ENCODE measurements at places on chromosomes 7 and 10.

DNA sequence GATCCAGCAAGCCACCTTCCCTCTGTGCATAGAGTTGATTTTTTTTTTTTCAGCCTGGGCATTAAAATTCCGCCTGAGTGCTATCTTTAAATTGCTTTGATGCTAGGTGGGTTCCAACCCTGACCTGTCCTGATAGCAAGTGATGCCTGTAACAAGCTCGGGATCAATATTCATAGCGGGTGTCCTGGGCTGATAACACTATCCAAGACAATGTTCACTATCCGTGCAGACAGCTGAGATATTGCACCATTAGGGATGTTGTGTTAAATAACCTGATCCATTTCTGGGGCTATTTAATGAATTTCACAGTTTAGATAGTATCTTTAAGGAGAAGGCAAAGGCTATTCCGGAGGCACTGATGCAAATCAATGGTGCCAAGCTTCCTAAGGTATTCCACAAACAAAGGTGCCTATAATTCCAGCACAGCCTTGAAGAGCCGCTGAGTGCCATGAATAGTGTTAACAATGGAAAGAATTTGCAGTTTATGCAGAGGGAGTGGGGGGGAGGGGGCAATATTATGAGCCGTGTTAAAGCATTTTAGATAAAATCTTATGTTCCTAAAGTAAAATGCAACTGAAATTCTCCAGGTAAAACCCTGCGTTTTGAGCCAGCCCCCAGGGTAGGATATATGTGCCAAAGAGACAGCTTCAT is 4.2 kb upstream of the NKX1-2 start:
- DNase-seq = no peak

- DNase-seq = no peak
These were observed 95.1 kb upstream of the PPP2R2D start for GRCh38 chr10:131805696-131806095.

GRCh38 chr10:72000073-72001032 is 36.2 kb downstream of the CHST3 start:
- DNase-seq = no peak

DNA sequence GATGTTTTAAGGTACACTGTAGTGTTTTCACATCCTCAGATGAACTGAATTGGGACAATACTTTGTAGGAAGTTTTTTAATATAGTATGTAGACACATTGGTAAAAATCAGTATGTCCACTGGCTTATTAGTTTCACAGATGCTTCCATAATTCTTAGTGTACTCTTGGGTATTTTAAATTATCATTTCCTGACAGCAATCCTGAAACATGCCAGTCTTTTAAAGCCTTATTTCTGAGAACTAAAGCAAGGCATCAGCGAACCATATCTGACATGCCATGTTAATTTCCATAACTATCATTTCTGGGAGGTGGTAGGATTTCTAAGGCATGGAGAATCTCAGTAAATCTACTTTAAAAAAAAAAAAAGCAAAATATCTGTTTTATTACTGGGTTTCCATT is 266.4 kb downstream of the ADK start:
- no peak for DNase-seq

DNA sequence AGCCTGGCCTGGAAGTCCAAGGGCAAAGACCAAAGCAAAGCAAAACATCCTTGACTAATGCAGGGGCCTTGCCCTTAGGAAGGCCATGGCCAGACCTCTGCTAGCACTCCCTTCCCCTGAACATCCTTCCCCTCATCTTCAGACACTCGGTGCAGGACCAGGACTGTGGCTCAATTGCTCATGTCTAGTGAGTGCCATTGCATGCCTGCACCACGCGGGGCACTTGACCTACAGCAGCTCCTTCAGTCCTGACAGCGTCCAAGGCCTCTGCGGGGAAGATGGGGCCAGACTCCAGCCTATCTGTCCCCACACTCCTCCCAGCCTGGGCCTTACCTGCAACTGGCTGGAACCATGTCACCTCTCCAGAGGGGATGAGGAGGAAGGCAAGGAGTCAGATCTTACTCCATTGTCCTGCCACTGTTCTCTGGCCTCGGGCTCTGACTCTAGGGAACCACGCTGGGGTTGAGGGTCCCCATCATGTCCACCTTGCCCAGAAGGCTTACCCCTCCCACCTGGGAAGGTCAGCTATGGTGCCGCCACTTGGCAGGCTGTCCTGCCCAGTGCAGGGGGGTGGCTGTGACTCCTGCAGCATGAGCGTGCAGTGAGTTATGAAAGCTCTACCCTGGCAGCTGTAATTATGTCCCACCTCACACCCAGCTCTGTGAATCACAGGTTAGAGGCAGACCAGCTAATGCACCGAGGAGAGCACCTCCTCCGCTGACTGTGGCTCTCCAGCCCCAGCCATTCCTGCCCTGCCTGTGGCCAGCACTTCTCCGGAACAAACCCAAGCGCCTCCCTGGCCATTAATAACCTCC is 16.1 kb downstream of the DRGX start:
- no peak for DNase-seq

- no peak for DNase-seq
These were observed 507.1 kb upstream of the C7orf33 start for GRCh38 chr7:148083448-148083847.

DNA sequence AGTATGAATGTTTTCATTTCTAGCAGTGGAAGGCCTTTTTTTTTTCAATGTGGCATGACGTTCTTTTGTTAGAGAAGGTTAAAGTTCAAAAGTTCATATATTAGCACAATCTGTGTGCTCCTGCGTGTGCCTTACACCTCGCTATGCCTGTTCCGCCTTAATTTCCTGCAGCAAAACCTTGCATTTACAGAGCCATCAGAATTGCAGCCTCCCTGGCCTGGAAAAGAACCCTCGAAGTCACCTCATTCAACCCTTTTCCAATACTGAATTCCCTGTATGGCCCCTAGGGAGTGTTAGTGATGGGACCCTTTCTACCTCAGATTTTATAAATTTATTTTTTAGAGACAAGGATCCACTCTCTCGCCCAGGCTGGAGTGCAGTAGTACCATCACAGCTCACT is 103.5 kb upstream of the ZNF438 start:
- no peak for DNase-seq

GRCh38 chr10:29142516-29143314 is 146.2 kb upstream of the LYZL1 start:
- no peak for DNase-seq

GRCh38 chr7:11082552-11083213 is 109.0 kb downstream of the PHF14 start:
- DNase-seq = no peak

GRCh38 chr7:108535257-108535656 is 9.3 kb upstream of the PNPLA8 start:
- DNase-seq = no peak

GRCh38 chr10:87659571-87660483 is at the start of gene PAPSS2:
PAPSS2 (plus strand) TSS chr10:87659878; CDS start chr10:87659982, 104 bp downstream.
- DNase-seq = peak; percentile 47

DNA sequence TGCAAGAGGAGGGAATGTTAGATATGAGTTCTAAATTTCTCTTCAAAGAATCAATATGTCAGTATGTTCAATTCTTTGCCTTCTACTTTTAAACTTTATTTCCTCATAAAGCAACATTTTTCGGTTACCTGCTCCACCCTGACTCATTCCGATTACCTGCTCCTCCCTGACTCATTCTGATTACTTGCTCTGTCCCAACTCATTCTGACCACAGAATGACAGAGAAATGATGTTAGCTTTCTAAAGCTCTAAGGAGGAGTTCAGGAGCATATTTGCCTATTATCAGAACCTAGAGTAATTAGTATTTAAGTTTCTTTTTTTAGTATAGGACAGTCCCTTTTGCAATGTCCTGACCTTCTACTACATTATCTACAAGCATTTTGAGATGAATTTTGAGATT is 24.5 kb upstream of the PPP1R9A start:
- DNase-seq = no peak

GRCh38 chr10:93379731-93380575 is 102.2 kb downstream of the MYOF start:
- no peak for DNase-seq

DNA sequence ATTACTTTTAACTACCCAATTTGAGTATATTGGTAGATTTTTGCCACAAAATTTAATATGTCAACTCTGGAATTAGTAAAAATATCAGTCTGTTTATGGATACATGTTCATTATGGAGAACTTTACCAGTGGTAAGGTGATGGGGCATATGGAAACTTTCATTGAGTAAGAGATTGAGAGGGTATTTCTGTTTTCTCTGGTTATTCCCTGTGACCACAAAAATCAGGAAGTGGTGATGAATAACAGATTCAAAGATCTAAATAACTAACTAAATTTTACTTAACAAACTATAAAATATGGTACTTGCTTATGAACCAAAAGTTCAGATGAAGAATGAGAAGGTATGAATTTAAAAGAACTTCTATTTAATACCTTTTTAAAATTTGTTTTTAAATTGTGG is 22.1 kb upstream of the STEAP4 start:
- no peak for DNase-seq

DNA sequence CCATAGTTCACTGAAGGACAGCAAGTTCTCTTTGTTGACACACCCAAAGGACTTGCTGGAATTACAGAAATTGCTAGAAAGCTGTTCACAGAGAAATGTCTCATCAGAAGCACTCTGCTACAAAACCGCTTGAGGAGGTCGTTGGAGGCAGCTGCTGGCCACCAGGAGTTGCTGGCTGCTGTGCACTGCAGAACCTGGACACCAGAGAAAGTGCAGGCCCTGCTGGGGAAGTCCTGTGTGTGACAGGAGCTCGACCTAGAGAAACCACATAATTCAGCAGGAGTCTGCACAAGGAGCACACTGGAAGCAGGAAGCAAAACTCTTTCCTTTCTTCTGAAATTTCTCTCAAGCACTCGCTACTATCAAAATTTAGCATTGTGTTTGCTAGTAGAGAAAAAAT is 461.5 kb upstream of the GHITM start:
- no peak for DNase-seq

DNA sequence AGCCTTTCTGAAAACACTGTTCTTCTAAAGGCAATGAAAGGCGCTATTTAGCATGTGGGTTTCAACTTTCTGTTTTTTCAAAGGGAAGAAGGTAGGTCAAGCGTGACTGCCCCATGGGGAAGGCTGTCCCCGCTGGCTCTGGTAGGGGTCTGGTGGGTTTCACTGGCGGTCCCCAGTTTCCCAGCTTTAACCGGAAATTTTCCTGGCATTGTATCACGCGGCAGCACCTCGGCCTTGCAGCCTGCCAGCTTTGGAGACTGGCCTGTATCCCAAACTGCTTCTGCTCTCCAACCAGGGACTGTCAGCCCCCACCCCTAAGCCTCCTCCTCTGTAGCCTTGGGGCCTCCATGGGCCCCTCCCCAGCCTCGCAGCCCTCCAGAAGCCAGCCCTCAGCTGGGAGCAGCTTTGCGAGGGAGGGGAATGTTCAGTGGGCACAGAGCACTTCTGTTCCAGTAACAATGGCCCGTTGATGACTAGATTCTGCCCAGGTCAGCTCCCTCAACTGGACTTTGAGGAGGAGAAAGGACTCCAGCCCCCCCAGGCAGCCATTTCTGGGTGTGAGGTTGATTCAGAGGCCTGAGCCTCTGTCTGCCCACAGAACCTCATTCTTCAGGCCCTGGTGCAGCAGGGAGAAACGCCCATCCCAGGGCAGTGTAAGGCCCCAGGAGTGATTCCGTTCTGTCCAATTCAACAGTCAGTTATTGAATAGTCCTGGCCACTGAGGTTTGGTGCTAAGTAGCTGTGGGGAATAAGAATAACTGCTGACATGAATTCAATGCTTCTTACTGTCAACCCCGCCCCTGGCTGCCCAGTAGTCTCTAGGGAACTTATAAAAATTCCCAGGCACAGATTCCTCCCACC is 17.1 kb downstream of the CHST3 start:
- no peak for DNase-seq

DNA sequence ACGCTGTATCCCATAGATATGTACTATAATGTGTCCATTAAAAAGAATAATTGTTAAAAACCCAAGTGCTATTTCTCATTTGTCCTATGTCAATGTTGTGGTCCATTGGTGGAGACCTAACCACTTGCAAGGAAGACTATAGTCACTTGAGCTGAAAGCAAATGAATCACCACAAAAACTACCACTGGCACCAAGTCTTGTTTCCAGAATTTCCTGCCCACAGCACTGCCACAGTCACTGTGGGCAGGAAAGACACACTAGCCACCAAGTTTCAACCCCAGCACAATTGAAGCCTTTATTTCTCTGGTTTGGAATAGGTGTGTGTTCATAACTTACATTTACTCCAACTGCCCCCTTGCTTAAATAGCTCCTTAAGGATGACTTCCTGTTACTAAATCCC is 12.4 kb downstream of the DIP2C start:
- DNase-seq = no peak

- no peak for DNase-seq
These were observed 102.0 kb downstream of the PRKAG2 start for GRCh38 chr7:151774951-151775350.

- no peak for DNase-seq
These were observed 7.1 kb upstream of the KLHL7 start for GRCh38 chr7:23098460-23098859.

DNA sequence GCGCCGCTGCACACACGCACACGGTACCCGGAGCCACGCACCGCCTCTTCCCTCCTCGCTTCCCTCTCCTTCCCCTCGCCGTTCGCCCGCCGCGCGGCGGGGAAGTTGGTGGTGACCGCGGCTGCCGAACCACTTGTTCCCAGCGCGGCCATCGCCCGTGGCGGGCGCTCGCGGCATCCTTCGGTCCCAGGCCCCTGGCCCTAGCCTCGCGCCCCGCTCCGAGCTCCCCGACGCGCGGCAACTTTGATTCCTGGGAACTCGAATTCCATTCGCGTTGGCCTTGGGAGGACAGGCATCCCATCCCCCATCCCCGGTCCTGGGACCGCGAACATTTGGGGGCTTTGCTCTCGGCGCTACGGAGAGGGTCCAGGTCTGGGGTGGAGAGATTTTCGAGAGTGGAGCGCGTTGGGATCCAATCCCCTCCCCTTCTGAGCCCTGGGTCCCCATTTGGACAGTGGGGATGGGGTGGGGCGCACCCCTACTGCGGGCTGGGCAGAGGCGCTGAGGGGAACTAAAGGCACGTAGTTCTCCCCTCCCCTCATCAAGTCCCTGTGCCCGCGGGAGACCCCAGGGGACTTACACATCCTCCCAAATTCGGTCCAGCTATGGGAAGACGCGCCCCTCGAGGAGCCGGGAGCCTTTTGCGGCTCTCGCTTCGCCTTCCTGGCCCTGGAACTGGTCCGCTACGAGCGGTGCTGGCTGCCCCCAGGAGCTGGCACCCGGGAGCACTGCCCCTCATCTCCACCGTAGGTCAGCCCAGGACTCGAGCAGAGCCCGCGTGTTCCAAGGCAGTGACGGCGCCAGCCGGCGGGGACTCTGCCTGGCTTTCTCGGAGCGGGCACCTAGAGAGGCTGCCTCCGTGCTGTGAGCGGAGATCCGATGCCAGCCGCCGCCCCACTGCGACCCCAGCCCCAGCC is 834 bp downstream of the CDH23 start:
- DNase-seq = no peak

DNA sequence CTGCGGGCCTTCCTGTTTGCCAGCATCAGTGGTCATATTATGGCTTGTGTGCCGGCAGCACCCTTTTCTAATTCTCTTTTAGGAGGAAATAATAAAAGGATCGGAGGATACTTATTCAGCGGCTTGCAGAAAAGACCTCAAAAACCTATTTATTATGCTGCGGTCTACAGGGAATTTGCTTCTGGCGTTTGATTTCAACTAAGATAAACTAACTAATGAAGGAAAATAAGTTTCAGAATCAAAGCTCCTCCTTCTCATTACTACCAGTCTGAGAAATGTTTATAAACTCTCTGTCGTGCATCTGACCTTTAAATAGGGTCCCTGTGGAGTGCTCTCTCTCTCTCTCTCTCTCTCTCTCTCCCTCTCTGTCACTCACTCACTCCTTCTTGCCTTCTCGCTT is 335.0 kb upstream of the GLI3 start:
- DNase-seq = no peak
